ENCODE measurements at places on chromosomes 7 and 10. TPM values are rescaled to one million over a fixed set of nuclear protein-coding genes. Genes with fewer than 3 reads are reported as not detected.

The CDHR1 gene
- 6.1 TPM for total RNA-seq

The PRPS1L1 gene
- not detected for total RNA-seq

The ORC5 gene
- 14.7 TPM for total RNA-seq

The LIPN gene
- total RNA-seq, result not detected

The PRTFDC1 gene
- 14.4 TPM for total RNA-seq

The LRMDA gene
- 2.1 TPM for total RNA-seq

DNA sequence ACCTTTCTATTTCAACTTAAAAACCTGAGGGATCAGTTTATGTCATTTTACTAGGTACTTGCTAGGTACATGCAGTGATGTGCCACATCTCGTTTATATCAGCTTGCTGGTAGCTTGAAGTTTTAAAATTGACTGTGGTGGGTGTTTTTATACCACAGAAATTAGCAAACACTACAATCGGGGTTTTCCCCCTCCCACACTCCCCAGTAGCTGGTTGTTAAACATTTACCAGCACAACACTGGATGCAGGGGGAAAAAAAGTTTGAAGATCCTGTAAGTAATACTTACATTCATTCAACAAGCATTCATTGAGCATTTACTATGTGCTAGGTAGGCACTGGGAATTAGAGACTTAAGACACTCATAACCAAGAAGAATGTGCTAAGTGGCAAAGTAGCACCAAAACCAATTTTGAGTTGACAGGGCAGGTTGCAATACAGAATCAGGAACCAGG, 32.6 kb downstream of the USP6NL start:
- no peak overlapping the region for H3K4me3 ChIP-seq
- H3K36me3 ChIP-seq, result no peaks in the 10 kb centered on the region
- H3K27ac ChIP-seq, result no peak overlapping the region
- H3K4me1 ChIP-seq, result peaks cover 2% of the 10 kb centered on the region

DNA sequence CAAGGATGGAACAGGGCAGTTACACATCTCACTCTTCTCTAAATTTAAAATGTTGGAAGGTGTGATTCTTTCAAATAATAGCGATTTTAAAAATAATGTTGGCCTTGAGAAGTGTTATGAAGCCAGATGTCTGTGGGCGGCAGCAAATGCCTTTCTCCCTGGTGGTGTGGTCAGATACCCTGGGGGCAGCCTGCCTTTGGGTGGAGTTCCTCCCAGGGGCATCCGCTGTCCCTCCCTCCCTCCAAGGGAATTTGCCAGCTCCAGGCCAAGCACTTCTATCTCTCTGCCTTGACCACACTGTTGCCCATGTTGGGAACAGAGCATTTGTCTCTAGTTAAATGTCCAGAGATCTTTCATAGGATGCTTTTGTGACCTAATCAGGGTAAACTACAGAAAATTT, 121.4 kb downstream of the POU6F2 start:
- H3K27me3 ChIP-seq, result no peaks in the 10 kb centered on the region
- no peak for DNase-seq
- no peak overlapping the region for H3K27ac ChIP-seq
- H3K4me3 ChIP-seq, result no peak overlapping the region
- no peaks in the 10 kb centered on the region for H3K36me3 ChIP-seq

DNA sequence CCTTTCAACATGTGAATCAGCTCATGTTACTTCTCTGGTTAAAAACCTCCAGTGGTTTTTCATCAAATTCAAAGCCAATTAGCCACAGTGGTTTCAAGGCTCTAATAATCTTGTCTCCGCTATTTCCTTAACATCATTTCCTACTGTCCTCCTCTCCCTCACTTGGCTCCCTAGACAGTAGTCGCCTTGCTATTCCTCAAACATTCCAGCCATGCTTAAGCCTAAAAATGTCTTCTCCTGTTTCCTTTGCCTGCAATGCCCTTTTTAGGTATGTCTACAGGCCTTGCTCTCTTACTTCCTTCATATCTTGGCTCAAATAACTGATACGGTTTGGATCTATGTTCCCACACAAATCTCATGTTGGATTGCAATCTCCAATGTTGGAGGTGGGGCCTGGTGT, 779.4 kb upstream of the LRRN3 start:
- H3K27ac ChIP-seq, result no peak overlapping the region
- peaks cover 9% of the 10 kb centered on the region for H3K36me3 ChIP-seq
- H3K4me3 ChIP-seq, result no peak overlapping the region
- no peaks in the 10 kb centered on the region for H3K27me3 ChIP-seq
- no peaks in the 10 kb centered on the region for H3K4me1 ChIP-seq
- DNase-seq, result no peak

GRCh38 chr7:8516976-8517375, 83.6 kb downstream of the NXPH1 start:
- no peak for DNase-seq
- peaks cover 3% of the 10 kb centered on the region for H3K4me1 ChIP-seq
- H3K4me3 ChIP-seq, result no peak overlapping the region
- no peaks in the 10 kb centered on the region for H3K27me3 ChIP-seq
- H3K27ac ChIP-seq, result no peak overlapping the region

- no peak overlapping the region for H3K27ac ChIP-seq
- no peaks in the 10 kb centered on the region for H3K27me3 ChIP-seq
- H3K4me1 ChIP-seq, result no peaks in the 10 kb centered on the region
- no peaks in the 10 kb centered on the region for H3K36me3 ChIP-seq
Measured at GRCh38 chr7:18345641-18346234, 149.8 kb upstream of the HDAC9 start.

DNA sequence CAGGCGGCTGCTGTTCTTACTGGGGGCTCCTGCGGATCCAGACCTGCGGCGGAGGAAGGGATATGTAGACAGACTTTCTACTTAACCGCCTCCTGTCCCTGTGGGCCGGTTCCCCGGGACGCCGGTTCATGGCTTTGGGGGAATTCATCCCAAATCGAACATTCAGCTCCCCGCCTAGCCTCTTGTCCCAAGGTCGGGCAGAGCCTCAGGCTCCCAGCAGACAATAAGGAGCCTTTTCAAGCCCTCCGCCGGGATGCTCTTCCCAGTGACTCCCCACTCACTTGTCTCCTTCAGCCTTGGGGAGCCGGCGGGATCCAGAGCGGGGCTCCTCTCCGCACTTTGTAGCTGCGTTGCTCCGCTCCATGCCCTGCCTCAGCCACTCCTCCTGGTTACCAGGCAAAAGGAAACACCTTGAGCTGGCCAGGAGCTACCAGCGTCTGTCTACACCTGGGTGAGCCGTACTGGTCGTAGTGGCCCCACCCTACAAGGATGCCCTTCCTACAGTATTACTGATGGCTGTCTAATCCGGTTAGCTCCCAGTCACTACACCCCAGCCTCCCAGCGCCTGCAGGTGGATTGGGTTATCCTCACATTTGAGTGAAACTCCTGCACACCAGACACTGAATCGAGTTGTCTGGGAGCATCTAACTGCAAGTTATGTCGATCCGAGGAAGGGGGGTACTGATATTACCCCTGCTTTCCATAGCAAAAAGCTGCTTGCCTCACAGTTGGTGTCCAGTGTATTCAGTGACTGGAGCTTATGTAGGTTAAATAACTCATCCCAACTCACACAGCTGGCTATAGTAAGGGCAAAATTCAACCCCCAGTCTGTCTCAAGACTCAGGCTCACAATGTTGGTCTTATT, at the start of gene C10orf95:
TSS of gene C10orf95 (minus strand) at position 439 of the 865 bp plus-strand sequence. CDS start 450 bp downstream, outside the sequence.
- peaks cover 3% of the 10 kb centered on the region for H3K27me3 ChIP-seq
- H3K27ac ChIP-seq, result no peak within 1 kb of the TSS
- DNase-seq, result peak; percentile 35
- H3K36me3 ChIP-seq, result no peaks in the 10 kb centered on the region

- H3K4me1 ChIP-seq, result no peaks in the 10 kb centered on the region
- DNase-seq, result no peak
- no peak overlapping the region for H3K27ac ChIP-seq
Measured at GRCh38 chr7:158277219-158278141, 310.1 kb downstream of the PTPRN2 start.

DNA sequence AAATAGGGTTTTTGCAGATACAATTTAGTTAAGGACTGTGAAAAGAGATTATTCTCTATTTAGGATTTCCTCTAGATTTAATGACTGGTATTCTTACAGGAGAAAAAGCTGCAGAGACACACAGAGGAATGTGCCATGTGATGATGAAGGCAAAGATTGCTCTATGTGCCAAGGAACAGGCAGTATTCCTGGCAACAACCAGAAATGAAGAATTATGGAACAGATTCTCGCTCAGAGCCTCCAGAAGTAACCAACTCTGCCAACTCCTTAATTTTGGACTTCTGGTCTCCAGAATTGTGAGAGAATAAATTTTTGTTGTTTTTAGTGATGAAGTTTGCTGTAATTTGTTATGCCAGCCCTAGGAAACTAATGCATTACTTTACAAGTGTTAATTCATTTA, 307.6 kb upstream of the SEMA3A start:
- DNase-seq, result no peak
- H3K4me3 ChIP-seq, result no peak overlapping the region
- no peak overlapping the region for H3K27ac ChIP-seq
- H3K4me1 ChIP-seq, result peaks cover 2% of the 10 kb centered on the region
- no peaks in the 10 kb centered on the region for H3K36me3 ChIP-seq
- peaks cover 1% of the 10 kb centered on the region for H3K27me3 ChIP-seq

- H3K27me3 ChIP-seq, result peaks cover 56% of the 10 kb centered on the region
- no peak overlapping the region for H3K27ac ChIP-seq
- no peaks in the 10 kb centered on the region for H3K36me3 ChIP-seq
- H3K4me1 ChIP-seq, result no peaks in the 10 kb centered on the region
Measured at GRCh38 chr7:155455776-155456737, 1.9 kb upstream of the EN2 start.

DNA sequence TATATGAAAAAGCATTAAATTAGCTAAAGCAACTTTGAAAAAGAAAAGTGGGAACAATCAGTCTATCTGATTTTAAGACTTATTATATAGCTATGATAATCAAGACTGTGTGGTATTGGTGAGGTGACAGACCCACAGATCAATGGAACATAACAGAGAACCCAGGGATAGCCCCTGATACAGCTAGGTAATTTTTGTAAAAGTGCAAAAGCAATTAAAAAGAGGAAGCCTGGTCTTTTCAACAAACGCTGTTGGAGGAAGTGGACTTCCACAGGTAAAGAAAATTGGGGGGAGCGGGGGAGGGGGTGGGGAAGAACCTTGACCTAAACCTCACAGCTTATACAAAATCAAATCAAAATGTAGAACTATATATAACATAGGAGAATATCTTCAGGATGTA, 45.4 kb downstream of the GNA12 start:
- peaks cover 16% of the 10 kb centered on the region for H3K36me3 ChIP-seq
- H3K27me3 ChIP-seq, result no peaks in the 10 kb centered on the region
- H3K4me3 ChIP-seq, result no peak overlapping the region
- no peak overlapping the region for H3K27ac ChIP-seq

GRCh38 chr7:26476271-26476670, 184.6 kb downstream of the SNX10 start:
- peaks cover 12% of the 10 kb centered on the region for H3K4me1 ChIP-seq
- no peak overlapping the region for H3K27ac ChIP-seq
- no peaks in the 10 kb centered on the region for H3K27me3 ChIP-seq
- H3K4me3 ChIP-seq, result no peak overlapping the region
- no peak for DNase-seq

Data from glutamatergic neuron (in vitro differentiated cells).